ENCODE measurements at places on chromosomes 6 and 20. TPM values are rescaled to one million over a fixed set of nuclear protein-coding genes. Genes with fewer than 3 reads are reported as not detected.

DNA sequence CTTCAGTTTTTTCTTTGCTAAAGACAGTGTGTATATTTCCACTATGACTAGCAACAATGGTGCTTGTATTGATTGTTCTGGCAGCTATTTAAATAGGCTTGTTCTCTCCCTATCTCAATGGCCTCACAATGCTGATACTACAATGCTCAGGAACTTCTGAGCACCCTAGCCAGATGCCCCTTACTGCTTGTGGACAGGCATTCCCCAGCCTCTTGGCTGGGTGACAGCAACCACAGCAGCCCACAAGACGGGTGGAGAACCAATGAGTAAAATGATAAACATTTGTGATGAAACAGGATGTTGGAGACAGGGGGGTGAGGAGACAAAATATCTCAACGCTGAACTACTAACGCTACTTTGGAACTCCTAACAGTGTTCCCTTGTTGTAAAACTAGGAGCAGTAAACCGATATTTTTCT lies 42.3 kb downstream of the HIVEP2 start:
- DNase-seq, result peak; percentile 62

DNA sequence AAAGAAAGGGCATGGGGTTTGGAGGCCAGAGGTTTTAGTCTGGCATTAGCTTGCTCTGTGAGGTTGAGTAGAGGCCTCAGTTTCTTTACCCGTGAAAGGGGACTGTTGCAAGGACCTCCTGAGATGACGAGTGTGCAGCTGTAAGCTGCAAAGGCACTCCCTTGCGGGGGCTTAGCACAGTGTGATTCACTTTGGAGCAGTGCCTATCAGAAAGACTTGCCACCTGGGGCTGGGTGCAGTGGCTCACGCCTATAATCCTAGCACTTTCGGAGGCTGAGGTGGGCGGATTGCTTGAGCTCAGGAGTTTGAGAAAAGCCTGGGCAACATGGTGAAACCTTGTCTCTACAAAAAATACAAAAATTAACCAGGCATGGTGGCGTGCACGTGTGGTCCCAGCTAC lies 7.5 kb upstream of the BAK1 start:
- DNase-seq, result no peak

LY6G6C gene
- total RNA-seq, result not detected

DNA sequence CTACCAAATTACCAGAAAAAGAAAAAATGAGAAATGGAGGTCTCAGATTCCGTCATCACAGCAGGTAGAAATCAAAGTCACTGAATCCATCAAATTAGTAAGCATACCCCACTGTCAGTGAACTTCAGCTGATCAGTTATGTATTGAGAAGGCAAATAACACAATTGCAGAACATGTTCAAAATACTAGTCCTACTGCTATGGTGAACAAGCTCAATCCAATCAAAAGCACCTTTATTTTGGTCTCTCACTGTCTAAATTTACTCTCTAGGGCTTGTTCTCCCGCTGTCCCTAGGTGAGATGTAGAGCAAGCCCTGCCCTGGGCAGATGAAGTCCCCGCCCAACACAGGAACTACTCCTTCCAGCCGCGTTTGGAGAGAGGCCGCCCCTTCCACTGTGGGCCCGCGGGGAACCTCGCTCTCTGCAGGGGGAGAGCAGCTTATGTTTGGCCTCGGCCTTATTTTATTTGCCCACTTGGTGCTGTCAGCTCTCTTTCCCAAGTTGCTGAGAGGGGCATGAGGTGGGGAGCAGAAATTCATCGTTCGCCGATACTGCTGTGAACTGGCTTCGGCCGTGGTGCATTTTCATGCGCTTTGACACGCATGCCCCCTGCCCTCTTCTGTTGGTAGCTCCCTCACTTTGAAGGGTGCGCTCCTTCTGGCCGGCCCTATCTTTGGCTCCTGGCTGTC lies 14.3 kb upstream of the MAP1LC3A start:
- no peak for DNase-seq

- DNase-seq, result no peak
Measured at GRCh38 chr6:5270093-5270680, 8.9 kb downstream of the FARS2 start.

DNA sequence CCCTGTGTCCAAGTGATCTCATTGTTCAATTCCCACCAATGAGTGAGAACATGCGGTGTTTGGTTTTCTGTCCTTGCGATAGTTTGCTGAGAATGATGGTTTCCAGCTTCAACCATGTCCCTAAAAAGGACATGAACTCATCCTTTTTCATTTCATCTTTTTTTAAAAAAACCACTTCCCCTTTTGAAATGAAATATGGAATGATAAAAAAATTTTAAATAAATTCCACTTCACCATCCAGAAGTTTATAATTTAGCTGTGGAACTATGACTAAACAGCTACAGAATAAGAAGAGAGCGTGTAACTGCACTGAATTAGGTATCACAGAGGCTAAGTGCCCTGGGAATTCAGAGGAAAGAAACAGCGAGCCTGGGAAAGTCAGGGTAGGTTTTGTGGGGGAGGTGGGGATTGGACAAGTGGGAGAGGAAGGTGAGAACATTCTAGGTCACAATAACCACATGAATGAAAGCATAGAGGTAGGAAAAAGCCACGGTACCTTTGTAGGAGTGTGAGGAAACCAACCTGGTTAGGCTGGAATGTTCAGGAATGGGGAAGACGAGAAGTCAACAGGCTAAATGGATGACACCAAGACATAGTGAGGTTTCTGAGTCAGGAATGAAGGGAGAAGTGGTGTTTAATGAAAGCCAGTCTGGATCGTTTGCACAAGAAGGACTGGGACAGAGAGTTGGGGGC lies 11.0 kb downstream of the TRIM10 start:
- DNase-seq, result no peak

DNA sequence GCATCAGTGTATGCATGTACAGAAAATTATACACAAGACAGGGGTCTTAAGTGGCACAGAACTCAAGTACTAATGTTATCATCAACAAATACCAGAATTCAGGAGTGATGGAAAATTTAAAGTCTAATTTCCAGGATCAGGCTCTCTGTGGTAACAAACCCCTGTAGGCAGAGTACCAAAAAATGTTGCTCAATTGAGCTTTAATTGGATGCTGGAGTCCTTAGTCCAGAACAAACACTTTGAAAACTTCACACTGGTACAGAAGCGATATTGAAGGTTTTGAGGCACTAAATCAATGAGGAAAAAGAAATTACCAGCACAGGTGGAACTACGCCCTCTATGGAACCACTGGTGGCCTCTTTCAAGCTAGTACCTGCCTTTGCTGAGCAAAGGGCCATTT lies 113.1 kb downstream of the FOXC1 start:
- DNase-seq, result no peak

DNA sequence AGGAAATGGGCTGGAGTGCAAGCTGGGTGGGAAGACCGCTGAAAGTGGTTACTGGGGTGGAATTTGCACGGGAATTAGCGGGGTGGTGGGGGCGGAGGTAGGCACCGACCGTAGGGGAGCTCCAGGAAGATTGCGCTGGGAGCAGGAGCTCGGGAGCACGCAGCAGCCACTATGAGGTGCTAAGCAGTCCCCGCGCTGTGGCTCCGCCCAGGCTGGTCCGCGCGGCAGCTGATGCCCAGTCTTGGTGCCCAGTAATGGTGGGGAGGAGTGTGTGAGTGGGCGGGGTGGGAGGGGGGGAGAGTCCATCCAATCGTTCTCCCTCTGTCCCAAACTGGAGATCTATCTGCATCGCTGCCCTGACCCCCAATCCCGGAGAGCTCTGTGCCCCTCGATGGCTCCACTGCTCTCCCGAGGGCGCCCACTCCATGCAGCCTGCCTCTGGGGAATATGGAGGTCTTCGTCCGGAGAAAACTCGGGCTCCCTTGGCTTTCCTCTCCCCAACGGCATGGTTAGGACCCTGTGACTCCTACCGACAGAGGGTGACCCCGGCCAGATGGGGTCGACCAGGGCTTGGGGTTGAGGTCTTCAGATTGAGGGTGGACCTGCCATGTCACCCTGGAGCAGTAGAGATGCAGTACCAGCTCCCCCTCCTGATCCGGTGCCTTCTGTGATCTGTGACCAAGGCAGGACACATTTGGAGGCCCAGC lies 5.3 kb downstream of the TP53TG5 start:
- DNase-seq, result no peak

DNA sequence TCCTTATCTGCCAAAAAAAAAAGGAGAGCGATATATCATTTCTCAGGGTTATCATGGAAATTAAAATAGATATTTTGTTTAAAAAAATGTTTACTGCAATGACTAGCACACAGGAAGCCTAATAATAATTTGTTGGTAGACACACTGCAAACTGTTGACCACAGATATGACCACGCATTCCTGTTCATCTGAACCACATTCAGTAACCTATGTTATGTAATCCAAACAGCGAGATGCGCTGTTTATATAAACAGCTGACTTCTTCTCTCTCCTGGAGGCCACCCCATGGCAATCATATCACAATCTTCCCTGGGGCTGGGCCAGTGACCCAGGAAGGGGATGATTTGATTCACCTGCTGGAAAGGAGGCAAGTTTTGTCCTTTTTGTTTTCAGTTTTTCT lies 129.3 kb upstream of the UST start:
- DNase-seq, result no peak

BPIFB1 gene
- not detected for total RNA-seq

DNA sequence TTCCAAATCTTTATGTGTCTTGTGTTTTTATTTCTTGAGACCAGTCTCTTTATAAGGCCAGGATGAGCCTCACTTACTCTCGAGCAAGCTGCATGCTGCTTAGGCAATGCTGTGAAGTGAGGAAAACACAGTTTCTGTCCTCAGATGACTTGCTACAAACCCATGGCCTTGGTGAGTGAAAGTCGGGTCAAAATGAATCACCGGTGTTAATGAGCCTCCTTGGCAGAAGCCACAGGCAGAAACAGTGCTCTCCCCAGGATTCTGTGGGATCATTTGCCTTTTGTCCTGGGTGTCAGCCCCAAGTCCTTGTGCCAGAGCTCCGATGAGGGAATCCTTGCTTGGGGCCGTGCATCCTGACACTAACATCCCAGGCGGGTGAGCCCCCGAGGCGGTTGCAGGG lies 482.5 kb downstream of the QKI start:
- DNase-seq, result no peak

- DNase-seq, result no peak
Measured at GRCh38 chr6:164097551-164098398, 683.3 kb downstream of the QKI start.

DNA sequence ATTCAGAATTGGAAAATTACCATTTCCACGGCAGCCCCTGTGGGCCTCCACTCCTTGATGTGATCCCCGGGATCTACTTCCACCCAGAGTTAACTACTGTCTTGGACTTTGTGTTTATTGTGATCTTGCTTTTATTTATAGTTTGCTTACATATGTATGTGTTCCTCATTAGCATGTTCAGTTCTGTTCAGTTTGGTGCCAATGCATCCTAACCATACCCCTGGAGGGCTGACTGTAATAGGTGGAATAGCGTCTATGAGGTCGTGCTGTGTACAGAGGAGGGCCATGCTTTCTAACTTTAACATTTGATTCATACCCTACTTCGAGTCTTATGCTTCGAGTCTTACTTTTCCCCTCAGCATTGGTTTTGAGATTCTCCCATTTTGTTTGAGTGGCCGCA lies 104.3 kb upstream of the SLC24A3 start:
- DNase-seq, result no peak

All from NCI-H460 (cell line).